T-helper 2 cell (primary cell): ENCODE measurements at places on chromosomes 13 and 19.

DNA sequence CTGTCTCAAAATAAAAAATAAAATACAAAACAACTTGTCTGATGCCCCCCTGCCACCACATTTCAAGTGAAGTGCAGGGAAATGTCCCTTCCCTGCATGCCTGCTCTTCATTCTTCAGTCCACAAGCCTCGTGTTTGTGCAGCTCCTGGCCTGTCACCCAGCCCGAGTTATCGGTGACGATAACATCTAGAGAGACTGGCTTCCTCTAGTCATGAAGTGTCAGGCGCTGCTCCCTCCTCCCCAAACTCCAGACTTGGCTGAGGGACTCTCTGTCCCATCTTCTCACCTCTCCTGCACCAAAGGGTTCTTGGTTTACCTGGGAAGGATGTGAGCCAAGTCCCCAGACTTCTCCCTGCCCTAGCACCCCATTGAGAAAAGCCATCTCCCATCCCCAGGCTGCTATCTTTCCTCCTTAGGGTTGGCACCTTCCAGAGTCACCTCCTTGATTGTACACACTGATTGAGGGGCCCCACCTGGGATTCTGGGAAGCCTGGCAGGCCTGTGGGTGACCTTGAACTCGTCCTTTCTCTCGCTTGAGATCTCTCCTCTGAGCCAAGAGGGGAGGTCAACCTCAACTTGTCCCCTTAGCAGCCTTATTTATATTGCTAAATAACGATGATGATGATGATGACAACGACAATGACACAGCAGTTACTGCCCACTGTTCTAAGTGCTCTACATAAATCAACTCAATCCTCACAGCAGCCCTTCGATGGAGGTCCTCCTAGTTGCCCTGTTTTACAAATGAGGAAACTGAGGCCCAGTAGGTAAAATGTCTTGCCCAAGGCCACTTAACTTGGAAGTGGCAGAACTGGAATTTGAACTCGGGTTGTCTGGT is 13.1 kb upstream of the PLAUR start:
- no peak for DNase-seq

- DNase-seq: no peak
Measured at GRCh38 chr13:75702476-75702875, 66.3 kb downstream of the LMO7 start.

DNA sequence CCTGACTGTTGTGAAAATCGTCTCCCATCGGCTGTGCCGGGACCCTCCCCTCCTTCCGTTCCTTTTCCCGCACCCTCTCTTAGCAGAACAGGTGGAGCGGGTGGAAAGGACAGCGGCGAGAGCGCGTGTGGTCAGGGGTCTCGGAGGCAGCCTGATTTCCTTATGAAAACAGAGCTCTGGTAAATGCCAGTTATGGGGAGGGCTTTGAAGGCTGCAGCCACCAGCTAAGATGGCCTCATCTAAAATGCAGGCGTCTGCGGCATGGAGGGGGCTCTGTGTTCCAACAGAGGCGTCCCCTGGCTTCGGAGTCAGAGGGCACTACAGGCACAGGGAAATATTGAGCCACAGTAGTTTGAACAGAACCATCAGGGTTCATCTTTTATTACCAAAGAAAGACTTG is 93.8 kb upstream of the SOX1 start:
- no peak for DNase-seq

GRCh38 chr19:38769635-38770211 is 3.6 kb downstream of the LGALS7 start:
- peak; percentile 89 for DNase-seq

DNA sequence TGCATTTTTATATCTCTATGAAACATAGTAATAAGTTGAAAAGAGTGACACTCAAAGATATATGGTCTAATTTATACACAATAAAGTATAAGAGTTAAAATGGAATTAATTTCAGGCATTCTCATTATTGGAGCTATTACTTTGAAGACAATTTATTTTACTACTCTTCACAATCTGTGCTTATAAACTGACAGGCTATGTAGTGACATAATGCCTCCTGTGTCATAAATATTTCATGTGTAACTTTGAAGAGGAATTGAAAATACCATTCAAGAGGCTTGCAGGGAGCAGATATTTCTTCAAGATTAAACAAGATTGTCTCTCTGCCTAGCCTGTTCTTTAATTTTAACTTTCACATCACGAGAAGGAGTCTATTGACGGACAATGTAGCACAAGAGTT is 1881.5 kb upstream of the PCDH20 start:
- no peak for DNase-seq

- no peak for DNase-seq
Measured at GRCh38 chr13:34990399-34991214, 48.5 kb downstream of the NBEA start.

DNA sequence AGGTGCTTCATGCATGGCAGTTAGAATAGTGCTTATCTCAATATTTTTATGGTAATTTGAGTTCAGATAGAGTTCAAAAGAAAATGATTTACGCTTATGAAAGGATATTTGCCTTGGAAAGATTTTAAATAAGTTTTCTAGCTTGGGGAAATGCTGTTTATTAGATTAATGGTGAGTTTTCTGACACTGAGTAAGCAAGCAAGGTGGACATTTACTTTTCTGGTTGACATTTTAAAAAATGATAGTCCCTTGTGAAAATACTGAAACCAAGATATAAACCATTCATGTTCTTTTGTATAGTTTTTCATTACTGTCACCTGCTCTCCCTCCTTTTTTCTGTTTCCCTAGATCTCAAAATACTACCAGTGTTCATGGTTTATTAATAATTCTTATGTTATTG is 1034.8 kb upstream of the SPRY2 start:
- DNase-seq: no peak

DNA sequence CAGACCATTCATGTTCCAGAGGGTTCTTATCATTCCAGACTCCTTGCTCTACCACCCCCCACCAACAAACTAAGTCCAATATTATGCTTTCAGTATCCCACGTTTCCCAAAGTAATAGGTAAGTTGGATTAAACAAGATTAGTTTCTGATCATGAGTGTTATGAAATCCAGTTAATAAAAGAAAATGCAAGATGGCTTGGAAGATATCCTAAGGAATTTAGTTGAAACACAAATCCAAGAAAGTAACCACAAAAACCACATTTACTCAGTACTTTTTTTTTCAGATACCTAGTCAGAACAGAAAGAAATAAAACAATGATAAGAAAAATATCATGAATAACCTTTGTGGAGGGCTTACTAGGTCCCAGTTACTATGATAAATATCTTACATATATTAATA is 119.4 kb upstream of the MIR17HG start:
- no peak for DNase-seq

- no peak for DNase-seq
Measured at GRCh38 chr13:87234981-87235380, 436.2 kb upstream of the SLITRK5 start.

GRCh38 chr19:56162258-56162657 is 13.6 kb upstream of the GALP start:
- DNase-seq: no peak

DNA sequence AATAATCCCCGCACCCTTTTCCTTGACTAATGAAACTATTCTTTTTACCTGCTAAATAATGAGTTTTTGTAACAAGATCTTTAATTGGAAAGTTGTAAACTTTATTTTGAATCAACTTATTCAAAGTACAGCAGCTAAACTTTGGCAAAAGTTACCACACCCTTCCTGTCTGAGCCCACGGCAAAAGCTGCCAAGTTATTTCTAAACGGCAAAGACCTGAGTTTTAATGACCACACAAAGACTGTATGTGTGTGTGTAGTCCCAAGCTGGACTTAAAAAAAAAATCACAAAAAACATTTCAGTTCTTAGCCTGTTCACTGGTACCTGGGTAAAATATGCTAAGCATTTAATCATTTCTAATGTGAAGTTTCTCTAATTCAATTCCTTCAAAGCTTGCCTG is 60.7 kb downstream of the ZAR1L start:
- no peak for DNase-seq

GRCh38 chr19:5057860-5058259 is 88.9 kb downstream of the KDM4B start:
- no peak for DNase-seq

DNA sequence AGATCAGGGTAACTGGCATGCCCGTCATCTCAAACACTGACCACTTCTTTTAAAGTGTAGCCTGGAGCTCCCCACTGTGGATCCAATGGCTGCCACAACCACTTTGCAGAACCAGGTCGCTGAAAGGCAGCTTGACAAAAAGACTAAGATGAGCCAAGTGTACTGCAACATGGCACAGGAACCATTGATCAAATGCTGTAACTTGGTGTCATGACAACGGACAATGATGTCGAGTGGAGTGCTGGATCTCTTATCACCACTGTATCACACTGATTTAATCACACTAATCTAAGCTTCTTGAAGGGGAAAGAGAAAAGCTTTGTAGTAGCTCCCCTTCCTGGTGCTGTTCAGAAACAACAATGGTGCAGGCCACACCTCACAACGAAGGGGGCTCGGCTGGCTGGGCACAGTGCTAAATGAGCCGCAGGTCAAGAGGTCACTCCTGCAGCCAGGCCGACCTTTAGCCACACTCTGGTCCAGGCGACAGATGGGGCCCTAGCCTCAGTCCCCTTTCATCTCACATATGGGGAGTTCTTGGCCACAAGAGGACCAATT is 2.2 kb upstream of the TNFRSF19 start:
- DNase-seq: no peak

- DNase-seq: no peak
Measured at GRCh38 chr13:112881656-112882554, 87.1 kb upstream of the MCF2L start.

- DNase-seq: no peak
Measured at GRCh38 chr19:13834244-13835069, 39.2 kb downstream of the ZSWIM4 start.

GRCh38 chr19:16778796-16779411 is 50.3 kb upstream of the SIN3B start:
- no peak for DNase-seq

- peak; percentile 67 for DNase-seq
Measured at GRCh38 chr13:22061806-22062391, 391.0 kb downstream of the FGF9 start.

GRCh38 chr13:52887165-52887564 is 38.7 kb upstream of the PCDH8 start:
- no peak for DNase-seq

GRCh38 chr13:73286177-73286576 is 227.4 kb downstream of the KLF5 start:
- DNase-seq: no peak

DNA sequence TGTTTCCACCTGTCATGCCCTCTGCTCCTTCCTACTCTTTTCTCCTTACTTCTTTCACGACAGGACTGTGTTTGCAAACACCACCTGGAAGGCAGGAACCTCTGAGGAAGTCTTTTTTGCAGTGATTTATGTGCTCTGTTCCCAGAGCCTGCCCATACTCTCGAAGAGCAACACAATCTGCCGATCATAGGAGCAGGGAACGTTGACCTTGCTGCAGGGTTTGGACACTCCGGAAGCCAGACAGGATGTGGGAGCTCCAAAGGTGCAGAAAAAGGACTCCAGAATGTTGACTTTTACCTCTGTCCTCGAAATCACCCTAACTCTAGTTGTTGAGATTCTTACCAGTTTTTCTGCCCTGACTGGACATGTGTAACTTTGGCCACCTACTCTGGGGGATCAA is 8.6 kb upstream of the ZNF181 start:
- DNase-seq: no peak

GRCh38 chr19:32138416-32138815 is 207.0 kb upstream of the ZNF507 start:
- no peak for DNase-seq

DNA sequence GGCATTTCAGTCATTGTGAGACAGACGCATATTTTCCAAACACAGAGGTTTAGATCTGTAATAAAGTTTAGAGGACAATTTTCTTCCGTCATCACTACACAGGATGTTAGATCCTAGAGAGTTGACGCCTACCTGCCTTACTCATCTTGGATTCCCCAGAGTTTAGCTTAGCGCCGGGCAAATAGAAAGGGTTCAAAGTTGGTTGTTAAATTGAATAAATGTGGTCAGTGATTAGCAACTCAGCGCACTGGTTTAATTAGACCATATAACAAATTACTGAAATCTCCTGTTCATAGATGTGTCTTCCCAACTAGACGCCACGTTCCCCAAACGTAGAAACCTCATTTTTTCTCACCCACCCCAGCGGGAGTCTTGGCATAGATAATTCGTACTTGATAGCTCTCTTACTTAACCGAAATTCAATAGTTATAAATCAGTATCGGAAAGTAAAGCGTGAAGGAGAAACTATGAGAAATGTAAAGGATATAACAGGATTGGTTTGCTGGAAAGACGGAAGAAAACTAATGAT is 726 bp upstream of the UFM1 start:
- DNase-seq: peak; percentile 0

GRCh38 chr13:77507931-77508776 is 27.4 kb upstream of the SCEL start:
- DNase-seq: peak; percentile 41

DNA sequence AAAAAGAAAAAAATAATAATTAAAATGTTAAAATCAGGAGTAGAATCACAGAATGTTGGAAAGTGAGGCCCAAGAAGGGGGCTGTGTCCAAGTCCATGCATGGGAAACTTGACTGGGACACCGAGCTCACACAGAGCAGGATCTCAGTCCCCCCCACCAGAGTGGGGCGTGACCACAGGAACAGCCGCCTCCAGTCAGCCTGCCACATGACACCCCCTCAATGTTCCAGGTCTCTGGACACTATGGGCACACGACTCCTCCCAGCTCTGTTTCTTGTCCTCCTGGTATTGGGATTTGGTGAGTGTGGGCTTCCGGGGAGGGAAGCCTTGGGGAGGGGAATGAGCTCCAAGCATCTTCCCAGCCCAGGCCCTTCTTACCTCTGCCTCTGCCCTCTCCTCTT is 2.4 kb downstream of the APOC2 start:
- DNase-seq: no peak
